ENCODE measurements at places on chromosomes 3 and 15.

- DNase-seq: no peak
These were observed 151.7 kb downstream of the CPNE4 start for GRCh38 chr3:131883086-131883485.

DNA sequence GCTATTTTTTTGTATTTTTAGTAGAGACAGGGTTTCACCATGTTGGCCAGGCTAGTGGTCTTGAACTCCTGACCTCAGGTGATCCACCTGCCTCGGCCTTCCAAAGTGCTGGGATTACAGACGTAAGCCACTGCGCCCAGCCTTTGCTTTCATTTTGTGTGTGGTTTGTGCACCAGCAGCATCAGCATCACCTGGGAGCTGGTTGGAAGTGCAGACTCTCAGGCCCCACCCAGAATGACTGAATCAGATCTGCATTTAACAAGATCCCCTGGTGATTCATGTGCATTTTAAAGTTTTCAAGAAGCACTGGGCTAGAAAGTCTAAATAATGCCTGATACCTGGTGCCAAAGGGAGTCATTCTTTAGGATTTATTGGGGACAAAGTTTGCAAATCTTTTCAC is 73.4 kb upstream of the BNIP2 start:
- no peak for DNase-seq

GRCh38 chr3:45861043-45861719 is 19.3 kb upstream of the LZTFL1 start:
- no peak for DNase-seq

DNA sequence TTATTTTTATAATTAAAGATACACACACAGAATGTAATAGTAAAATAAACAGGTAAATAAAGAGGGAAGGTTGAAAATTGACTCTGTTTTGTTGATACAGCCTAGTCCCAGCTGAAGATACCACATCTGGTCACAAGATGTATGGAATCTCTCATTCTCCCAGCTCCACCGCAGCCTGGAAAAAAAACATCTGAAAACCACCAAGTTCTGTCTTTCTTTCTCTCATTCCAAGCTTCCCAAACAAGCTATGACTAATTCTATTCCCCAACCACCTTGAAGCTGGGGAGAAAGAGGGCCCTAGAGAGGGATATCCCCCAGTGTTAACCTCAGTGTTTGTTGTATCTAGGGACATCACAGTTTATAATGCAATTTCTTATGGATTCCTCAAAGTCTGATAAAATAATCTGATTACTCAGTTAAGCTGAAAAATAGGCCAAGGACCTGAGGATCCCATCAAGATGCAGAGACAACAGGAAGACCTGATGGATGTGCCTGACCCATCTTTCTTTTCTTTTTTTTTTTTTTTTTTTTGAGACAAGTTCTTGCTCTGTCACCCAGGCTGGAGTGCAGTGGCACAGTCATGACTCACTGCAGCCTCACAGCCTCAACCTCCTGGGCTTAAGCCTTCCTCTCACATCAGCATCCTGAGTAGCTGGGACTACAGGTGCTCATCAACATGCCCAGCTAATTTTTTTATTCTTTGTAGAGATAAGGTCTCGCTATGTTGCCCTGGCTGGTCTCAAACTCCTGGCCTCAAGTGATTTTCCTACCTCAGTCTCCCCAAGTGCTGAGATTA is 38.1 kb downstream of the SRGAP3 start:
- no peak for DNase-seq

DNA sequence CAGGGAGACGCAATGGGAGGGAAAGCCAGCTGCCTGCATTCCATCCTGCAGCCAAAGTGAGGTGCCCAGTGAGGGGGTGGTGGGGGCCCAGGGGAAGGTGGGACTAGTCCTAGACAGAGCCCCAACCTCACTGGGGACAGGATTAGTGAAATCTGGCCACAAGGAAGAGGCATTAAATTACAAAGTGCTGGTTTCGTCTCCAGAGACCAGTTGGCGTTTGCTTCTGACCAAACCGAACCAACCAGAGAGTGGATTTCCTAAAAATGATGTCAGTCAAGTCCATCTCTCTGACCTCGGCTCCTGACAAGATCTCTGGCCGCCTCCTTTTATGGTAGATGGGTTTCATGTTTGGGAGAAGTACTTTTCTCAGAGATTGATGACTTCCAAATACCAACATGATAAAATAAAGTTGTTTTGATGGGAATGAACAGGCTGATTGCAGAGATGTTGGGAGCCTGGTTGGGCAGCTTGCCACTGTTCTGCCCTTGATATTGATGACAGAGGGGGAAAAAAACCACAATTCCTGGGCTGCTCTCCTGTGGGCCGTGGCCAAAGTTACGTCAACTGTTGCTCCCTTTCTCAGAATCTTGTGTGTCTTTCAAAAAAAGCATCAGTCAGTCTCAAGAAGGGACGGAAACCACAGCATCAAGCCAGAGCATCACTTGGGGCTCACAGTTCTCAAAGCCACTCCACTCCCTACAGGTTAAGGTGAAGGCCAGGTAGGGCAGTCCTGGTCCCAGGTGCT is 24.6 kb downstream of the ITGA11 start:
- DNase-seq: no peak

- no peak for DNase-seq
These were observed 54.5 kb downstream of the TOP2B start for GRCh38 chr3:25610167-25610566.

- DNase-seq: no peak
These were observed 61.8 kb downstream of the SLC7A14 start for GRCh38 chr3:170524073-170524472.

DNA sequence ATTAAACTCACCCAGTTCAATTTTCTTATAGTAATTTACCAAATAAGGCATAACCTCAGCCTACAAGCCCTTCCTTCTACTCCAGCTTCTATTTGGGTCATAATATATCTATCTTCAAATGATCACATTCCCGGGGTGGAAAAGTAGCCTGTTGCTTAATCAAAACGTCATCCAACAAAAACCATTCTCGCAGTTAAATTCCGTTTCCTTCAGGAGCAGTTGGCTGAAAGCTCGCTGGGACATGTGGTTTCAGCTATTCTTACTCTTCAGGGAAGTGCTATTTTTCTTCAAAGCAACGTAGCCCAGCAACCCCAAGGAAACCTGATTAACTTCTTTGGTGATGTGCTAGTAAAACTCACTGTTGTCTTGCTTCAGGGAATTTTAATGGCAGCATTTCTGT is 59.6 kb downstream of the MAGI1 start:
- DNase-seq: no peak

GRCh38 chr15:65841121-65841930 is 28.0 kb upstream of the RAB11A start:
- DNase-seq: no peak

DNA sequence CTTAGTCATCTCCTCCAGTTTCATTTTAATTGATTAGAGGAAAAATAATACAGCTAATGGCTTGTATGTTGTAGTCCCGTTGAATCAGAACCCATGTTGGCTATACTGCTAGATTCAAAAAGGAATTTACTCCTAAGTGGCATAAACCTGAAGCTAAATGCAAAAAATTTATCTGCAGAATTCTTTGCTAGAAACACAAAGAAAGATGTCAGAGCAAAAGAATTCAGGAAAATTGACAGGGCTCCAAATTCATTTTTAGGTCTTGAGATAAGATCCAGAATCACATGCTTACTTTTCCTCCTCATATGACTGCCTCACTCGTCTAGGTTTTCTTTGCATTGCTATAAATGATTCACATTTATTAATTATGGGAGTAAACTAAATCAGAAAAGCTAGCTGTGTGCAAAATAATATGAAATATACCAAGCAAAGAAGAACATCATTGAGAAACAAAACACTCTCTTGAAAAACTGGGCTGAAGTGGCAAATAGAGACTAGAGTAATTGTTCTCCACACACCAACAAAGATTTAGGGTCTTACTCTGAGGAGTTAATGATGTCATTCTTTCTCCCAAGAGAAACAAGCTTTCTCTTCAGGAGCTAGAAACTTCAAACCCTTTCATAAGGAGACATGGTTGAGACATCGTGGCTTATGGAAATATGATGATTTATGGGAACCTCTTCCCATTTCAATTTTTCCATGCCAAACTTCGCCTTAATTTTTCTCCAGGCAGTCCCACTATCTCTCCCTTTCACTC is 94.8 kb upstream of the FEZF2 start:
- no peak for DNase-seq

GRCh38 chr3:65583188-65583587 is 455.5 kb downstream of the MAGI1 start:
- no peak for DNase-seq

DNA sequence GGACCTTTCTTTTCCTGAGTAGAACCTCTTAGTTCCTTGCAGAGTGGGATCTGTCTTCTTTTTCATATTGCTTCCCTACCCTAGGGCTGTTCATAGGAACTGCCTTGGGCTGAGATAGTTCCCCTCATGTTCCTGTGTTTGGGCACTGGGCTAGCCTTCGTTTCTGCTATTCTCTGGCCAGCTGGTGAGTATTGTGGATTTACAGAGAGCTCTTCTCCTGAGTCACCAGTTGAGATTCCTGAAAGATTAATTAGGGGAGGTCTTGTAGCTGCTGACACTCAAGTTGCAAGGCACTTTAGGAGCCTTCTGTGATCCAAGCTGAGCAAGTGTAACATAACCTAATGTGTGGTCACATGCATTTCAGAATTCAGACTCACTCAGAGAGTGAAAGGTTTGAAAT is 30.7 kb downstream of the CHD2 start:
- no peak for DNase-seq

GRCh38 chr15:41648770-41649169 is 11.4 kb upstream of the MGA start:
- no peak for DNase-seq

- peak; percentile 27 for DNase-seq
These were observed 56.0 kb downstream of the SLC25A26 start for GRCh38 chr3:66276705-66277274.

GRCh38 chr3:191398607-191399006 is 62.4 kb upstream of the PYDC2 start:
- DNase-seq: no peak

GRCh38 chr15:62824111-62825015 is 218.2 kb upstream of the TPM1 start:
- DNase-seq: no peak

DNA sequence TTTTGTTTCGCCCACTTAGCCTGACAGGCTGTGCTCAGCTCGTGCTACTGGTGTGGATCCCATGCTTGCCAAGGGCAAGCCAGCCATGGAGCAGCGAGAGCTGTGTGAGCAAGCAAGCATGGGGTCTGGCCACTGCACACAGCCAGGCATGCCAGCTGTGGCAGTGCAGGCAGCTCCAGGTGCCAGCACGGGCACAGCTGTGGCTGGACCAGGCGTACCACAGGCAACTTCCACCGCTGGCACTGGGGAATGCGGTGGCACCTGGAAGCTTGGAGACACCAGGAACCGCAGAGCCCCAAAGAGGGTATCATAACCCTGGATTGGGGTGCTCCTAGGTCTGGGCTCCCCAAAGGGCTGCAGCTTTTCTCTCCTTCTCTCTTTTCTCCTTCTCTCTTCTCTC is 4.3 kb upstream of the LIMD1 start:
- no peak for DNase-seq

- DNase-seq: no peak
These were observed 4.1 kb upstream of the MAP6D1 start for GRCh38 chr3:183829466-183829865.

DNA sequence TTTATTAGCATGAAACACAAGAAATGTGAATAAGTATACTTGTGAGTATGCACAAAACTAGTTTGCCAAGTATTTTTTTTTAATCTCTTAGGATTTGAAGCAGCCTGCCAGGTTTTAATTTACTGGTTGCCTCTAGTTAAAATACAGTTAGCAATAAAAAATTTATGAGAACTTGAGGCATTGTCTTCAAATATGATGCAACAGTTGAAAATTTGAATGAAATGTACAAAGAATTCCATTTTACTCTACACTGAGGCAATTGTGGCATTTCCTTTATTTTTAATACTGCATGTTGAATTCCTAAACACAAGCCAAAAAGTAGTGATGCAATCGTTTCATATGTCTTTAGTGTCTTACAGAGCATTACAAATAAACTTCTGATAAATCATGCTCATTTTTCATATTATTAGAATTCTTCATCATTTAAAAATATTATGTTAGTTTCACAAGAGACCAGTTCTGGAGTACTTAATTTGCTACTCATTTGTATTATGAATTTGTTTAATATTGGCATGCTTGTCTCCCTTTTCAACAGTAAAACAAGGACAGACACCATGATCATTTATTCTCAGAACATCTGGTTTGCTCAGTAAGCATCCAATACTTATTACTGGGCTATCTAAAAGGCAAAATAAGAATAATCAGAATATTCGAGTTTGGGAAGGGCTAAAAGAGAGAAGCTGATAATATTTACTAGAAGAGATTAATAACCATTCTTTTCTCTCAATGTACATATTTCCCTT is 124.8 kb upstream of the PTX3 start:
- no peak for DNase-seq

DNA sequence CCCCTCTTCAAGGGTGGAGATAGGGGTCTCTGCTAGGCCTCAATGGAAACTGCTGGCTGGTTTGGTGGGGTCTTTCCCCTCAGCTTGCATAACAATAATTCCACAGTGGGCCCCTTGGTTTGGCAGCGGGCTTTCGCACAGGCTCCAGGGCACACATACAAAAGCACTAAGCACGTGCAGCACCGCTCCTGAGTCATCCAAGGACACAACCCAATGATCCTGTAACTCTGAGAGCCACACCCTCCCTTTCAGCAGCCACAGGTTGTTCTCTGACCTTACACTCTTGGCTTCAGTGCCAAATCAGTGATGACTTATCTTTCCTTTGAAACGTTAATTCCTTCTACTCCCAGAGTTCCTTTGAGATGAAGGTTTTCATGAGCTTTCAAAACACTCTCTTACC is 41.7 kb downstream of the DAPK2 start:
- no peak for DNase-seq

DNA sequence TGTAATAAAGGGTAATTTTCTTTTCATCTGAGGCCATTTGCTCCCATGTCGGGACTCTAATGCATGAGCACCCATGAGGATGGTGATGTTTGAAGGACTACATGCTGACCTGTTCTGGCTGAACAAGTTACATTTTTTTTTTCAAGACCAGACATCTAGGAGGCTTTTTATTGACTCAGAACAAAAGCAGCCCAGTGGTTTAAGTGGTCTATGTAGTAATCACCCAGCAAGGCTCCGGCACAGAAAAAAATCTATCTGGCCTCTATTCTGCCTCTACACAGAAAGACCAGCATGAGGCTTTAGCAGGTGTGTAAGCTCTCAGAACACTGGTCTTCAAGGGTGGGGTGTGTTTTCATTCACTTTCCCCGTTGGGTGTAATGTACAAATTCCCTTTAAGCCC is 95.1 kb upstream of the ZBED2 start:
- DNase-seq: no peak

DNA sequence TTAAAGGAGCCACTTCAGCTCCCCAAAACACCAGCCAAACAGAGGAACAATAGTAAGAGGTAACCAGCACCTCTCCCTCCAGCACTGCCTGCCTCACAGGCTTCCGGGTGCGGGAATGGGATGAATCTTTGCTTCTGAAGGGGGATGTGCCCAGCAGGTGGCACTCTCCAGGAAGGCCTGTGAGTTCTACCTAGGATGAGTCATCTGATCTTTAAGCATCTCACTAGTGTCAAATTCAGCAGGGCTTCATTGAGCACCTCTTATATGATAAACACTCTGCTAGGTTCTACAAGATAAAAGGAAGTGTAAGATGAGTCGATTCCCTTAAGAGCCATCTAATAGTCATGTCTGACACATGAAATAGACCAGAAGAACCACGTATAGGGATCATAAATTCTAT is 237.4 kb upstream of the UMPS start:
- no peak for DNase-seq

- no peak for DNase-seq
These were observed 298.2 kb upstream of the SATB1 start for GRCh38 chr3:18723206-18723810.
